ENCODE measurements at places on chromosomes 1 and 21. TPM values are rescaled to one million over a fixed set of nuclear protein-coding genes. Genes with fewer than 3 reads are reported as not detected.

Gene OR2G2
- total RNA-seq = not detected

GRCh38 chr1:38608202-38608864 is 251.2 kb downstream of the RRAGC start:
- H3K27ac ChIP-seq = no peak overlapping the region
- H3K4me1 ChIP-seq = no peaks in the 10 kb centered on the region
- H3K4me3 ChIP-seq = no peak overlapping the region
- no peaks in the 10 kb centered on the region for H3K36me3 ChIP-seq
- H3K27me3 ChIP-seq = no peaks in the 10 kb centered on the region
- no peak for DNase-seq

DNA sequence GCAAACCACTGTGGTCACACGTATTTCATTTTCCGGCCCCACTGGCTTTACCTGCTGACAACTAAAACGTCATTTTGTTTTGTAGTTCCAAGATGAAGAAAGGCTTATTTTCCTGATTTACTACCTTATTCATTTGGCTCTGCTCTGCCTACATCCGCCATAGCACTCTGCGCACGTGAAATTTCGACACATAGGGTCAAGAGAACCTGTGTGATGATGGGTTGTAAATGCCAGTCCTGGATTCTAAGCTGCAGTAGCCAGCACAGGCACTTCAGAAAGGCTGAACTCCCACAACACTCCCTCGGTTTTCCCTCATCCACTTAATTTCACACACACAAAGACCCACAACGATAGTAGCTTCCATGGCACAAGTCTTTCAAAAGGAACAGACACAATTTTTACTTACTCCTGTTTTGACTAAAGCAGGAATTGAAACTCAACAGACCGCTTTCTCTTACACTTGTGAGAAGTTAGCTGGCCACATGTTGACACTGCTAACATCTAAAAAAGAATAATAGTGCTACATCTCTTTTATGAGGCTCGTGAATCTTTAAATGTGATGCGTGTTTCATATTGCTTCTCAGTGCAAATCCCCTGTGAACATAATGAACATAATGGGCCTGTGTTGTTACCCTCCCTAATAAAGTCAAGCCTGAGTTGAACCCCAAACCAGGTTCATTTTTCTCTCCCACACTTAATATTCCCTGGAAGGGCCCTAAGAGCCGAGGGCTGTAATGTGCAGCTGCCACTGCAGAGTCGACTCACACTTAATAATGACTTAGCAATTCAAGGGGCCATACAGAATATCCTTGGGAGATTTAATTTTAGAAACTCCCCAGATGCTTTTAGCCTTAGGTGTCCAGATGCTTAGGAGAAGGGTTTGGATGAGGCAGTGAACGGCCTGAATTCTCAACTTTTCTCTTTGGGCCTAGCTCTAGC is 1.5 kb upstream of the RUNX1 start:
- H3K27me3 ChIP-seq = peaks cover 4% of the 10 kb centered on the region
- DNase-seq = peak; percentile 70
- H3K27ac ChIP-seq = peak overlapping the region; percentile 94
- peaks cover 17% of the 10 kb centered on the region for H3K36me3 ChIP-seq
- peaks cover 64% of the 10 kb centered on the region for H3K4me1 ChIP-seq
- H3K4me3 ChIP-seq = peak overlapping the region; percentile 89

DNA sequence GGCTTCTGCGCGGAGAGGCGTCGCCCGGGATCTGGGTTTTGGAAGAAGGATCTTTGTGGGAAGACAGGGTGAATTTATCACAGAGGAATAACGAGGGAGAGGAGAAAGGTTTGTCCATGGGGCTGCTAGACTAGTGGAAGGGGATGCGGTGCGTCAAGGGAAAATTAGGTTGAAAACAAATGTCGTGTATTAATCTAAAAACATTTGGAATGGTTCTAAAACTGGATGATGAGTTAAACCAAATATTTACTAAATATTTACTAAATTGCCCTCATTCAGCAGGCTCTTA is 647 bp downstream of the RO60 start:
- peaks cover 49% of the 10 kb centered on the region for H3K4me1 ChIP-seq
- H3K36me3 ChIP-seq = peaks cover 37% of the 10 kb centered on the region
- H3K4me3 ChIP-seq = peak overlapping the region; percentile 98
- no peaks in the 10 kb centered on the region for H3K27me3 ChIP-seq
- DNase-seq = no peak
- H3K27ac ChIP-seq = peak overlapping the region; percentile 99

DNA sequence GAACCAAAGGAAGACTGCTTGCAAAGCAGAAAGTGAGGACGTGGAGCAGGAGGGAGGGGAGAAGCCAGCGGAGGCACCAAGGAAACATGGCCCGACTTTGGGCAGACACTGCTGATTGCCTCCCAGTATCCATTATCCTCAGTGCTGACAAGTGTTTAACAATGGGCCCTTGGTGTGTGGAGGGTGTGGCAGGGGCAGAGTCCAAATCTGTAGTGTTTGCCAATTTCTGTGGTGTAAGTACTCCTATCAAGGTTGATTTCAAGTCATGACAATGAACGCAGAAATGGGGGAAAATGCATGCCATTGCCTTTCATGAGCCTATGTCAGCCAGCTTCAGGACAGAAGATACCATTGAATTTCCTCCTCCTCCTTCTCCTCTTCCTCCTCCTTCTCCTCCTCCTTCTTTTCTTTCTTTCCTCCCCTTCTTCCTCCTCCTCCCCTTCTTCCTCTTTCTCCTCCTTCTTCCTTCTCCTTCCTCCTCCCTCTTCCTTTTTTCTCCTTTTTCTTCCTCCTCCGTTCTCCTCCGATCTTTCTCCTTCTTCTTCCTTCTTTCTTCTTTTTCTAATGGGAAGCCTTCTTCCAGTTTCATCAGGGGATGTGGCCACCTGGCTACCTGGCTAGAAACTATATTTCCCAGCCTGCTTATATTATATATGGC is 10.3 kb upstream of the PHC2 start:
- peaks cover 13% of the 10 kb centered on the region for H3K4me1 ChIP-seq
- no peak overlapping the region for H3K4me3 ChIP-seq
- no peak overlapping the region for H3K27ac ChIP-seq

Data from activated CD4-positive, alpha-beta T cell treated with anti-CD3 and anti-CD28 coated beads, Interleukin-2, amount 10 ng/mL, durations not matched to agents 24 days and 14 days (primary cell).